HCEC 1CT (cell line): ENCODE measurements at places on chromosomes 2 and 18.

DNA sequence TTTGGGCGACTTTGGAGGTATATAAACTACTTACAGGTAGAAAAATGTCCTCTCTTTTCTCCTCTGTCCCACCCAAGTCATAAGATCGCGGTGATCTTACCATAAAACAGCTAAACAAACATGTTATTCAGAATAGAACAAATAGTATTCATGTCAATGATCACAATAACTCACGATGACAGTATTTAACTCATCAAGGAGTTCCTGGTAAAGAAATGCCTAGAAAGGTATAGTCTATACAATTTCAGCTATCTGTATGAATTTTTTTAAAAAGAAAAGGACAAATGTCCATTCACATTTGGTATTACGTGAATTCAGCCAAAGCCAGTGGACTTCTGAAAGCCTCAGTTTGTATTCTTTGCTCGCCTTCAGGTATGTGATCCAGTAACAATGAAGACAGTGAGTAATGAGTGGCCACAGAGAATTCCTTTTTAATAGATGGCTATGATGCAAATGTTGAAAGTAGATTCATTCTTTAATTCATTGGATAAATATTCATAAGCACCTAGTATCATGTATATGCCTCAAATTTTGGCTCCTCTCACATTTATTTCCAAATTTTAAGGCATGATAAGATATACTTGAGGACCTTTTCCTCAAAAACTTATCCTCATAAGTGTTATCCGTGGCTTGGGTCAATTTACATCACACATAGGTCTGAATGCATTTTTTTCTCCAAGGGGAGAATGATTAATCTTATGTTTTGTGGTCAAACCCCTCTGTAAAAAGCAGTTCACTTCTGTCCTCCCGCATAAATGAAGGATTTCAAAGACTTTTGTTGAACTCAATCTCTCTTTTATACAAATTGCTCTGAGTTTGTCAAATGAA is 20.3 kb downstream of the ABCB11 start:
- no peak for DNase-seq

GRCh38 chr2:223889229-223889628 is 51.8 kb upstream of the AP1S3 start:
- DNase-seq: no peak

- peak; percentile 57 for DNase-seq
Observed at GRCh38 chr18:68660354-68661183, 54.3 kb downstream of the TMX3 start.

GRCh38 chr18:77337604-77338003 is 88.0 kb downstream of the GALR1 start:
- DNase-seq: no peak

DNA sequence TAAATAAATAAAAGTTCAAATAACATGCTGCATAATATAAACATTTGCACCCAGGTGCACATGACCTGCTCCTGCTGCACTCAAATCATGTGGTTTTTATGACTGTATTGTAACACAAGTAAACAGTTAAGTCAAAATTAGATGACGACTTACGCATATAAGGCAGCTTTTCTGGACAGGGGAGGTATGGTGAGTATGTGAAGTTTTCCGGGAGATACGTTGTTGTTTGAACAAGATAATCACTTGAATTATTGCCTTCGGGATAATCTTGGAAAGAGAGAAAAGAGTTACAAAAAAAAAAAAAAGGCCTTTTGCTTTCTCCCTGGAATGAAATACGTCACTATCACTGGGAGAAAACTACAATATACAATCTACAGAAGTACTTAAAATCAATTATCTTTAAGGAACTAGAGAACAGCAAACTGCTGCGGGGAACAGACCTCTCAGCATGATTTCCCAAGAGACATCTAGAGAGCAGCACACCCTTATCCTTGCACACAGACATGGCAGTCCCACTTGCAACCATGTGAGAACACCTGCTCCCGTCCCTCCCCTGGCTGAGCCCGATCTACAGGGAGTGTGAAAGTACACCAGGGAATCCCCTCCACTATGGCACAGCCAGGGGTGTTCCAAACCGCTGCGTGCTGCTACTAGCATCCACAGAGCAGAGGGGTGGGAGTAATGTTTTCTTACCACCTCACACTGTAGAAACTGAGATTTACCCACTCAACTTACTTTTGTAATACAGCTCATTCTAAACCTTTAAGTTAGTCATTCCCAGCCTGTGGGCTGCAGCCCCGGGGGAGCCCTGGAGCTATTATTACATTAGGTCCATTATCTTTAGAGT is 26.3 kb downstream of the B4GALT6 start:
- no peak for DNase-seq

- DNase-seq: no peak
Observed at GRCh38 chr2:60463249-60463648, 90.2 kb downstream of the BCL11A start.

DNA sequence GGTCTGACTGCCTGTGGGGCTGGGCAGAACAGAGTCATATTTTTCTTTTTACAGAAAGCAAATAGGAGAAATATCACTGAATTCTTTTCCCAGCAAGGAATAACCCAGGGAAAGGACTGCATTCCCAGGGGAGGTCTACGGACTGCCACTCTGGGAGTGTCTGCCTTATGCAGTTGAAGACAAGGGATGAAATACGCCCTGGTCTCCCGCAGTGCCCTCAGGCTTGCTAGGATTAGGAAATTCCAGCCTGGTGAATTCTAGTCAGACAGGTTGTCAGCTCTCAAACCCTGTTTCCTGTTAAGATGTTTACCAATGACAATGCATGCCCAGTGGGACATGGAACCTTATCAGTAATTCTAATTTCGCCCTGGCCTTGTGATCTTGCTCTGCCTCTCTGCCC is 30.3 kb upstream of the PDK1 start:
- no peak for DNase-seq

- DNase-seq: peak; percentile 98
Observed at GRCh38 chr2:149743842-149744448, 156.4 kb upstream of the MMADHC start.

DNA sequence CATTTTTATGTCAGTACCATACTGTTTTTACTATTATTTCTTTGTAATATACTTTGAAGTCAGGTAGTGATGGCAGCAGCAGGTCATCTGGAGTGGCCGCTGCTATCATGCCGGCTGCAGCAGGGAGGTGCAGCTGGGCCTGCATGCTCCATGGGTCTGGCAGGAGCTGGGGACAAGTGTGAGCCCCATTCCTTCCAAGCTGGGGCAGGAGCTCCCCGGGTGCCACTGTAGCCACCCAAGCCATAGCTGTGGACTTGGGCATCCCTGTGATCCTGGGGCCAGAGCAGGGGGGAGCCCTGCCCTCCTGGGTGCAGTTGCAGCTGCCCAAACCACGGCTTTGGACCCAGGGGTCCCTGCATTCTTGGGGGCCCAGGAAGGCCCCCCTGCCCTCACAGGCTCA is 59.2 kb downstream of the CSRNP3 start:
- no peak for DNase-seq

DNA sequence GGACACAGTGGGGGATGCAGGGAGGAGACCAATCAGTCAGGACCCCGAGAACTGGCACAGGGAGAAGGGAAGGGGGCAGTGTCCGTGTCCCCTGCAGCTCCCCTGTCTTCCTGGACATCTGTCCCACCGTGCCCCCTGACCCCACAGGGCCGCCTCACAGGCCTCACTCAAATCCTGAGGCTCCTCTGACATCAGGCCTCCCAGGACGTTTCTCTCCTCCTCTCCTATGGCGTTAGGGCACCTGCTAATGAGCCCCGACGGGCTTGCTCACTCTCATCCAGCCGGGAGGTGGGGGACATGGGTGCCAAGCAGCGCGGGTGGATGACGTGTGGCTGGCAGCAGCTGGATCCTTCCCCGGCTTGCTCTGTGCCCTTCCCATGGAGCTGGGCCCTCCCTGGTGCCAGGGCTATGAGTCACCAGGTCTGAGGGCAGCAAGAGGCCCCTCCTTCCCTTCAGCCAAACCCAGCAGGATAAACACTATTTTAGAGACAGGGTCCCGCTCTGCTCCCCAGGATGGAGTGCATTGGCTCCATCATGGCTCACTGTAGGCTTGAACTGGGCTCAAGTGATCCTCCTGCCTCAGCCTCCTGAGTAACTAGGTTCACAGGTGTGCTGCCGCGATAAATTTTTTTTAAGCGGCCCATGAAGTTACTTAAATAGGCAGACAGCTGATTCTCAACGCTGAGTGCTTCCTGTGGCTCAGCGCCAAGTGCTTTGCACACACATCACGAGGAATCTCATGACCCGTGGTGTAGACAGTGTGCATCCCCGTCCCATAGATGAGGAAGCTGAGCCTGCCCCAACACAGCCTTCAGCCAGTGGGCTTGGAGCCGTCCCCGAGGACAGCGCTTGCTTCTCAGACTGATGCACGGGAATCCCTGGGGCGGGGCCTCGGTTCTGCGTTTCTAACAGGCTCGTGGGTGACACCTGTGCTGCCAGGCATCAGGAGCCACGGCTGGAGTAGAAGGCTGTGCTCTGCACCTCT is 64.5 kb upstream of the HDAC4 start:
- DNase-seq: no peak

DNA sequence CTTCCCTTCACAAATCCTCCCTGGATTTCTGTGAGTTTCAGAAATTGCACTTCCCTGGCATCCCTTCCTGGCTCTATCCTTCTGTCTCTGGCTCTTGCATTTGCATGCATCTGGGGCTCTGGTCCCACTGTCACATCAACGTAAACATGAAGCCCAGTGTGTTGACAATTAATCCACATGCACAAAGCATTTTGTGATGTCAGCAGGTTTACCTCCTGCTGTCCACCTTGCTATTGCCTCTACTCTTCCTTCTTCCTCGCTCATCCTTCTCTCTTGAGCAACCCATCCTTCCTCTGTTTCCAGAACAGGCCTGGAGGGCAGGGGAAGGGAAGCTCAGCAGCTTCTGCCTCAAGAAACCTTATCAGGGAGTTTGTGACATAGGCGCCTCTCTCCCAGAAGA is 111.7 kb upstream of the ATP5MC3 start:
- no peak for DNase-seq

GRCh38 chr2:138522556-138522955 is 21.0 kb downstream of the SPOPL start:
- no peak for DNase-seq

GRCh38 chr2:96918754-96919550 is 49.1 kb upstream of the SEMA4C start:
- DNase-seq: no peak

GRCh38 chr18:70276416-70277191 is 12.2 kb upstream of the SOCS6 start:
- DNase-seq: no peak

GRCh38 chr2:173393186-173393585 is 38.5 kb downstream of the CDCA7 start:
- DNase-seq: no peak
